GM10248 (cell line): ENCODE measurements at places on chromosomes 5 and 9.
A peak's percentile ranks its signal among the peaks of the same experiment; 100 is the strongest.

- no peak for DNase-seq
Measured at GRCh38 chr5:52759331-52759730, 28.4 kb upstream of the ITGA1 start.

DNA sequence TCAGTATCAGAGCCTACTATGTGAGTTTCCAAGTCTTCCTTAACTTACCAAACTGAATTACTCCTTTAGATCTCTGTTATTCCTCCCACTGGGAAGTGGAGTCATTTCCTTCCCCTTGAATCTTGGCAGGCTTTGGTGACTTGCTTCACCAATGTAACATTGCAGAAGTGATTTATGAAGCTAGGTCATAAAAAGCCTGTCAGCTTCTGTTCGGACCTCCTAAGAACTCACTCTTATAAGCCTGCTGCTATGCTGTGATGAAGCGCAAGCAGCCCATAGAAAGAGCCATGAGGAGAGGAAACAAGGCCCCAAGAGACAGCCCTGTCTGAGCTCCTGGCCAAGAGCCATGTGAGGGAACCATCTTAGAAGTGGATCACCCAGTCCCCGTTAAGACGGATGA lies 14.2 kb upstream of the FOXB2 start:
- DNase-seq = no peak

GRCh38 chr5:56951126-56951945 lies 587 bp downstream of the MIER3 start:
- peak; percentile 42 for DNase-seq

DNA sequence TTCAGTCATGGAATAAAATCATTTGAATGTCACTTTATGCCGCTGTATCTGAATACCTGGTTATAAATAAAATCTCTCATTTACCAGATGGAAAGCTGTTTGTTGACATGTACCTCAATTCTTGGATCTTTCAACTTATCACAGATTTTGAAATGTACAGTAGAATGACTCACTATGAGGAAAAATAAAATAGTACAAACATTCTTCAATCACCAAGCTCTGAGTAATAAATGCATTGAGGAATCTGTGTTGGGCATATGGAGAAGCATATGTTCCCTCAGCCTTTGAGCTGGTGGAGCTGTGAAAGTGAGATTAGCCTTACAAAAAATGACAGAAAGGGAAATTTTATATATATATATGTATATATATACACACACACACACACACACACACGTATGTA lies 175.4 kb downstream of the KIAA0825 start:
- DNase-seq = no peak

GRCh38 chr5:102218159-102218558 lies 77.9 kb downstream of the SLCO4C1 start:
- DNase-seq = no peak

GRCh38 chr5:137040024-137040423 lies 459.1 kb downstream of the SPOCK1 start:
- no peak for DNase-seq

GRCh38 chr5:131081913-131082488 lies 83.1 kb downstream of the HINT1 start:
- no peak for DNase-seq

- DNase-seq = no peak
Measured at GRCh38 chr9:2459756-2460155, 161.8 kb upstream of the VLDLR start.

- no peak for DNase-seq
Measured at GRCh38 chr9:110579034-110579861, at the start of gene SVEP1. TSS of gene SVEP1 (minus strand) at chr9:110579741. CDS start at chr9:110579543, 198 bp downstream.

DNA sequence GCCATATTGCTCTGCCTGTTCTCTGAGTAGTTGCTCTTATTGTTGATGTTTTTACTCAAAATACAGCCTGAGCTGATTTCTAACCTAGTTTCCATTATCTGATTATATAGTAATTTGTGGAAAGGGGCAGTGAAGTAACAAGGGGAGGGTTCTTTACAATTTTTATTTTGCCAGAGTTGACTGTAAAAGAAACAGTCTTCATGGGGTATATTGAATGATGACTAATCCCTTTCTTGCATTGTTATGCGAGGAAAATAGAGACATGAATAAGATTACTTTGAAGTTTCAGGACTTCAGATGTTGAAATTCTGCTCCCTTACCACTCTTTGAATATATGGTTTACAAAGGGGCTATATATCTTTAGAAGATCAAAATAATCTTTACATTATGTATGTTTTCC lies 9.1 kb upstream of the LRRC70 start:
- DNase-seq = no peak

- peak; percentile 13 for DNase-seq
Measured at GRCh38 chr9:93898502-93899426, 56.4 kb downstream of the BARX1 start.

- DNase-seq = peak; percentile 87
Measured at GRCh38 chr9:89483592-89484474, 14.1 kb downstream of the SEMA4D start.

DNA sequence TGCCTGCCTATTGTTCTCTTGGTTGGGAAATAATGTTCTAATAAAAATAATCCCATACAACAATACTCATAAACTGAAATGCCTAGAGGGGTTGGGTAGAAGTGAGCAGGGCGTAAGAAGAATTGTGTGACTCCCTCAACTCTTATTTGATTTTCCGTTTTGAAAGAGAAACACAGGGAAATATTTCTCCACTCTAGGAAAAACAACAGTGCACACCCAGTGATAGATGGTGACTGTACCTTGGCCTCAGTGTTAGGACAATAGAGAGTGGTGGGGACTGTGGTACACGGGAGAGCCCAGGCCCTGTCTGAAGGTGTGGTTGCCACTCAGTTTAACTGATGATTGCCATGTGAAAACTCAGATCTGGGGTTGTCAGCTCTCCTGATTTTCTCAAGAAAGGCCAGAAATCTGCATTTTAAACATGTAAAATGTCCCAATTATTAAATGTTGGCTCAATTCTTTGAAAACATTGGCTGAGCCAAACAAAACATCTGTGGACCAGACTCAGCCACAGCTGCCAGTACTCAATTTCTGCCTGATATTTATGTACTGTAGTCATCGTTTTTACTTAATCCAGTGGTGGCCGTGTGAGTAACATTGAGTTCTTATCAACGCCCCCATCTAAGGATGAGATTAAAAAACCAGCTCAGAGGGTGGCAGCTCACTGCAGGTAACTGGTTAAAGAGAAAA lies 103.8 kb upstream of the ZNF618 start:
- DNase-seq = no peak

DNA sequence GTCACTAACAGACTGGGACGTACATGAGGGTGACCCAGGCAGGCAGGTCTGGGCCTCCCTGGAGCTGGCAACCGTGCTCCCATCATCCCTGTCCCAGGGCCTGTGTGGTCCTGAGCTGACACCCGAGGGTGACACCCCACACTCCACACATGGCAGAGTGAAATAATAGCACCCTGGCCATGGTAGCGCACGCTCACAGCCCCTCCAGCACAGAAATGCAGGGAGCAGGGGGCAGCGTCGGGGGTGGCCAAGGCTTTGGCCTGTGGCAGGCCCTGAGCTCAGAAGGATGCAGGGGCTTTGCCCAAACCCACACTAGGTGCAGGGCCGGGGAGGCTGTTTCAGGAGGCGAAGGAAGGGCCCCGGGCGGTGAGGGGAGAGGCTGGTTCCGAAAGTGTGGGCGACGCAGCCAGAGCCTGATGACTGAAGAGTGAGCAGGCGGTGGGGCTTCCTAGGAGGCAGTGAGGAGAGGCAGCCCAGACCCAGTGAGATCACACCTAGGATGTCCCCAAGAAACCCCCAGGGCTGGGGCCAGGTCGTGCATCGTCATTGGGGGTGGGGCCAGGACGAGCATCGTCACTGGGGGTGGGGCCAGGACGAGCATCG lies 12.9 kb downstream of the OR2V2 start:
- peak; percentile 78 for DNase-seq

DNA sequence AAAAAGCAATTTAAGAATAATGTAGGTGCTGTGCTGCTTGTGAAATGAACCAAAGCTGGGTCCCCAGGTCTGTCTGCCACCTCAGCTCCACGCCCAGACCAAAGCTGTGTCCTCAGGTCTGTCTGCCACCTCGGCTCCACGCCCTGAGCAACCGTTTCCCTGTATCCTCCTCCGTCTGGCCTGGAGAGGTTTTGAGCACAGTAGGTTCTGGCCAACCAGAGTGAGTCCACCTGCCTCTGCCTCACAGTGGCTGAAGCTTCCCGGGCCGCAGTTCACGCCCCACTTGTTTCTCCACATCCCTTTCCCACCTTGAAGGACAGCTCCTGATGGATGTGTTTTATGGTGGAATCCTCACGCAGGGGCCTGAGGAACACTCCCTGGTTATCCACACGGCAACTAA lies 120.5 kb downstream of the ADAMTS2 start:
- DNase-seq = no peak

- no peak for DNase-seq
Measured at GRCh38 chr9:127837346-127837745, 17.1 kb downstream of the ENG start.

- no peak for DNase-seq
Measured at GRCh38 chr9:115202960-115203751, 85.2 kb upstream of the TNC start.

DNA sequence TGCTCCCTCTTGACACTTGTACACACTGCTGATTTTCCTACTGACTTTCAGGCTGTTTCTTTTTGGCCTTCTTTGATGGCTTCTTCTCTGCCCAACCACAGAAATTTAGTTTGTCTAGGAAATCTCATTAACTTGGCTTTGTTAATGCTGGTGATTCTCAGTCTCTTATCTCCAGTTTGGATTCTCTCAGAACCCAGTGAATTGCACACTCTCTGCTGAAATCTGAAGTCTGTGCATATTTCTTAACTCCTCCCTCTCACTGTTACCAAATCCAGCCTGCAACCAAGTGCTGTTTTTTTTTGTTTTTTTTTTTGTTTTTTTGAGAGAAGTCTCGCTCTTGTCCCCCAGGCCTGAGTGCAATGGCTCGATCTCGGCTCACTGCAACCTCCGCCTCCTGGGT lies 117.2 kb downstream of the CDC42SE2 start:
- DNase-seq = no peak

- no peak for DNase-seq
Measured at GRCh38 chr5:171593401-171593800, 174.0 kb downstream of the FGF18 start.

GRCh38 chr9:106309925-106310324 lies 553.0 kb upstream of the ZNF462 start:
- no peak for DNase-seq

GRCh38 chr9:34334337-34334824 lies 5.0 kb downstream of the NUDT2 start:
- no peak for DNase-seq

- no peak for DNase-seq
Measured at GRCh38 chr5:14397717-14398116, 183.9 kb upstream of the OTULINL start.

DNA sequence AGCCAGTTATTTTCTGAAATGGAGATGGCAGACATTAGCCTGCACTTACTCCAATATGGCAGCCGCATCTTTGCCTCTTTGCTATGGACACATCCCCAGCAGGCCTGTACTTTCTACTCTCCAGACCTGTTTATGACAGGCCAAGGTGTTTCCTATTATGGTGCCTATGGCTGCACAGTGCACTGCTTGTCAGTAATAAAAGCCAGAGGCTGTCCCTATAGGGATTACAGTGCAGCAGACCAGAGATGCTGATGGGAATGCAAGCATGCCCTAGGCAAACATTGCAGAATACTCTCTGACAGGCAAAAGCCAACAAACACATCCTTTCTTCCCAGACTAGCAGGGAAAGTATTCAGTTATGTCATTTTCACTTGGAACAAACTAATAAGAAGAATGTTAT lies 442.9 kb downstream of the RAB3C start:
- no peak for DNase-seq

- DNase-seq = no peak
Measured at GRCh38 chr5:25516141-25516540, 871.4 kb upstream of the CDH10 start.

GRCh38 chr5:122404653-122405362 lies 92.8 kb downstream of the SNCAIP start:
- DNase-seq = no peak

DNA sequence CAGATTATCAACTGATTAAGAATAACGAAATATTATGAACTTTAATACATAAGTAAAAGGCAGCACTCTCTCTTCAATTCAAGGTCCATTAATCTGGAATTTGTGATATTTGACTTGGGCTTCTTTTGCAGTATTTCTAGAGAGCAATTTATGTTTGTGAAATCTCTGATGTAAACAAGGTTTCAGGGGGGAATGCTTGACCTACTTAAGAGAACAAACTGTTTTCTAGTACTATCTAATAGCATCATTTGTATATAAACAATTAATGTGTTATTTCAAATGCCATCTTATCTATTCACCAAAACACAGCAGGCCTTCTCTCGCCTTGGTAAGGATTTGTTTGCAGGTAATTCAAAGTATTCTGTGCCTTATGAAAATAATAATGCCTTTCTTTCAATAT lies 103.6 kb upstream of the FST start:
- DNase-seq = no peak

DNA sequence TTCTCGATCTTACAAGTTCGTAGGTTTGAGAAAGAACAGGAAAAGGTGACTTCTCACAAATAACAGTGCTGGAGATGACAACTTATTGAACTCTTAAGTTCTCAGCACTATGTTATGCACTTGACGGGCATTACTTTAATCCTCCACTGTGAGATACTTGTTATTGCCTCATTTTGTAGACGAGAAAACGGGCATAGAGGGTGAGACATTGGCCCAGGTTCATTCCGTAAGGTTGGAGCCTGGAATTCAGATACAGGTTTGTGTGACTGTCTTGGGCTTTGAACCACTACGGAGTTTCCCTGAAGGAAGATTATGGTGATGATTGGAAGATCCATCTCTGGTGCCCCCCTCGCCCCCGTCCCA lies 657 bp downstream of the MAT2B start:
- no peak for DNase-seq

DNA sequence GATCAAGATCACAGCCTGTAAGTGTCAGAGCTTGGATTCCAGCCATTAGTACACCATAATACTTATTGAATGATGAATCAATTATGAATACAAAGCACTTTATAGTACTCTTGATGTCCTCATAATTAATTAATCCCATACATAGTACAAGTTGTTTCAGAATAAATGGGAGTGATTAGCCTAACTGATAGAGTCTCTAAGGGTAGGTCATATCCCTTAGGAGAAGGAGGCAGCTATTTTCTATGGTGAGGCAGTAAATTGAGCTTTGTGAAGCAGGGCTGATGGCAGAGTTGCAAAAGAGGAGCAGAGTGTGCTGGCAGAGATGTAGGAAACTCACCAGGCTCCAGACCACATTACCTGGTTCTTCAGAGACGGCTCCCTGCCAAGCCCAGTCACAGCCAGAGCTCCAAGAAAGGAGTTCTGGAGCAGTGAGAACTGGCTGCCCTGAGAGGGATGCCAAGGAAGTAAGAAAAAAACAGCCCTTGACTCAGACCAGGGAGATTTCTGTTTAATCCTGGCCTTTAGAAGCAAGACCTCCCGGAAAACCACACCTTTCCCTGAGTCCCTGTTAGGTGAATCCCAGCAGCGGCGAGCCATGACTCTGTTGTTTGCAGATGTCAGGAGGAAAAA lies 112.9 kb downstream of the SH3TC2 start:
- no peak for DNase-seq
